BE2C (cell line): ENCODE measurements at places on chromosomes 7 and 10.

GRCh38 chr10:36114913-36115312 lies 472.8 kb upstream of the FZD8 start:
- no peak for DNase-seq

GRCh38 chr10:27794157-27794556 lies 48.5 kb upstream of the MKX start:
- DNase-seq: no peak

DNA sequence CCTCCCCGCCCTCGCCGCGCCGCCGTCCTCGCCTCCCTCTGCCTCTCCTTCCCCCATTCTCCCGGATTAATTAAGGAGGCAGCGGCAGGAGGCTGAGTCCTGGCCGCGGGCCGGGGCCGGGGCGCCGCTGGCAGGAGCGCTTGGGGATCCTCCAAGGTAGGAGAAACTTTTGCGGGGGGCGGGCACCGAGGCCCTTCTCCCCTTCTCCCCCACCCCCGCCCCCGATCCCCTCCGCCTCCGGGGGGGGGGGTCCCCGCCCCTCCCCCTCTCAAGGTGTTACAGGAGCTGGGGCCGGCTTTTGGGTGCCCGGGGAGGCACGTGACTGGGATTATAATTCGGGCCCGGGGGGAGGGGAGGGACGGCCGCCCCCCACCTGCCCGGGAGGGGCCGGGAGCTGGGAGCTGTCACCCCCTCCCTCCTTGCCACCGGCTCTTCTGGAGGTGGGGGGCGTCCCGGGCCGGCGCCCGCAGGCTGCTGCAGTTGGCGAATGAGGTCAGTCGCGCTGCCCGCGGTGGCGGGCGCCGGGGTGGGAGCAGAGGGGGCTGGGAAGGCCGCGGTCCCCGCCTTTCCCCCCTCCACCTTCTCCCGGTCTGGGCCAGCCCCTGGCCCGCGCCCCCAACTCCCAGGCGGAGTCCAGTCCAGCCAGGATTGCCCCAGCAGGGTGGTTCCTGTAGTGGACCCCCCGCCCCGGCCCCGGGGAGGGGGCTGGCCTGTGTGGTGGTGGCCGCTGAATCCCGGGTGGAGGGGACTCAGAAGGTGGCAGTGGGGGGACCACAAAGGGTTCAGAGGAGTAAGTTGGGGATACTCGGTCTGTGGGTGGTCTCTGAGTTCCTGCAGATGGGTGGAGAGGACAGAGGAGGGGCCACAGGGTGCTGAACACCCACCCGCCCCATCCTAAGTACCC lies 567 bp downstream of the GTF2IRD1 start:
- DNase-seq: peak; percentile 52

DNA sequence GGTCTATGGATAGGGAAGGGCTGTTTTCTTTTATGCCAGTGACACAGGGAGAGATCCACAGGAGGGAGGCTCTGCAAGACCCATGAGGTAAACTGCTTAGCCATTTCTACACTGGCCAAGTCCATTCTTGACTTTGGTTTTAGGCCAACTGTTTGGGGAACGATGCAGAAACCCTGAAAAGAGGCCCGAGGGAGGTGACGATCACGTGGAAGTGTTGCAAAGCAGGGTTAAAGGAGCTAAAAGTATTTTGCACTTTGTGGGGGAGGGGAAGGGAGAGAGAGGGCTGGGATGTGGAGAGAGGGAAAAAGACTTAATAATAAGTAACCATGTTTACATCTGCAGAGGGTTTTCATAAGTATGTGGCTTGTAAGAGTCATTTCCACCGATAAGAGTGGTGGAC lies 239.7 kb downstream of the EMX2 start:
- DNase-seq: no peak

GRCh38 chr7:53475776-53476175 lies 440.3 kb downstream of the POM121L12 start:
- DNase-seq: no peak

- DNase-seq: no peak
Observed at GRCh38 chr10:71264345-71265200, 52.2 kb downstream of the UNC5B start.

DNA sequence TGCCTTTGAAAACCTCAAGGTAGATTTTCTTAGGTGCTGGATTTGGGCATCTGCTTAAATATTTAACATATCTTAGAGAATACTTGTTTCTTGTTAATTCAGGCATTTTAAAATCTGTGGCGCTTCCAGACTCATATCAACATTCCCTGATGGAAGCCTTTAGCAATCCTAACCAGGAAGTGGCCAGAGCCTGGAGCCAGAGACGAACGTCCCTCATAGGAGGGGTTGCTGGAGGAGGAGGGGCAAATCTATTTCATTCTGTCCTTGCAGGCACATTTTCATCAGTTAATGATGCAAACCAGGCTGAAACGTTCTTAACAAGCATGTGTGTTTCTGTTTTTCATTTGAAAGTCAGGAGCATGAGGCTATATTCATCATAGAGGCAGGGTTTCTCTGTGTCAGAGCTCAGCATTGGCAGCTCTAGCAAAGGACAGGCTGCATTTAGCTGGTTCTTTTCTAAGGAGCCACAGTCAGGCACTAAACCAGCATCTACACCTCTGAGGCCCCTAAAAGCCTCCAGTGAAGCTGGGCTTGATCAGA lies 17.8 kb upstream of the IFIT2 start:
- peak; percentile 81 for DNase-seq

DNA sequence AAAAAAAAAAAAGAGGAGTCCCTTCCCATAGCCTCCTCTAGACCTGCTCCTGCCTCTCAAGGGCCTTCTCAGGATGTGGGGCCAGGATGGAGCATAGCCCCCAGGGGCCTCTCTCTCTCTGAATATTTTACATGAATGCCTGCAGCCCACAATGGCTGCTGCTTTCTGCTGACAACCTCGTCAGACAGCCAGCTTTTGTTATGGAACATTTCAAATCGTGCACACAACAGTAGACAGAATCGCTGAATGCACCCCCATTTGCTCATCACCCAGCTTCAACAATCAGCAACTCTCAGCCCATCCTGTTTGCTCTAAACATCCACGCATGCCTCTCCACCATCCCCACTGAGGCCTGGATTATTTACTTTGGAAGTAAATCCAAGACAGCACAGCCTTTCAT lies 5.4 kb downstream of the PLAC9 start:
- no peak for DNase-seq

- no peak for DNase-seq
Observed at GRCh38 chr10:13168781-13169180, 7.4 kb downstream of the MCM10 start.

GRCh38 chr7:90768301-90768700 lies 172.2 kb downstream of the CDK14 start:
- DNase-seq: no peak

GRCh38 chr7:6159097-6159483 lies 113.3 kb downstream of the CYTH3 start:
- DNase-seq: peak; percentile 48

GRCh38 chr10:47348138-47348651 lies at the start of gene RBP3:
Gene RBP3 (plus strand): TSS chr10:47348363. CDS start chr10:47348485, 122 bp downstream.
- DNase-seq: no peak

- no peak for DNase-seq
Observed at GRCh38 chr7:155291045-155291530, 6.6 kb upstream of the INSIG1 start.

DNA sequence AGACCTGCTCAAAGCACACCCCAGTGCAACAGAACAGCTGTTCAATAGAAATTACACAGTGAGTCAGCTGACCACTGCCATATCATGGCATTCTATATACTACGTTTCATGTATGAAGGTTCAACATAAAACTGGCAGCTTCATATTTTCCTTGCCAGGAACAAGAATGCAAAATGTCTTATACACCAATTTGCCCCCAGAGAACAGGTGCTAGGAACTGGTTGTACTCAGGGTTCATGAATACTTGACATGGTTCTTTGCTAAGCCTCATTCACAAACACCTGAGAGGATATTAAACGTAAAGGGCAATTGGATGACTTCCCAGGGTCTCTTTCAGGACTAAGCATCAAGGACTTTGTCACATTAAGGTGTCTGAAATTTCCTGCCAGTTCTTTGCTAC lies 6.9 kb downstream of the MYOF start:
- no peak for DNase-seq

DNA sequence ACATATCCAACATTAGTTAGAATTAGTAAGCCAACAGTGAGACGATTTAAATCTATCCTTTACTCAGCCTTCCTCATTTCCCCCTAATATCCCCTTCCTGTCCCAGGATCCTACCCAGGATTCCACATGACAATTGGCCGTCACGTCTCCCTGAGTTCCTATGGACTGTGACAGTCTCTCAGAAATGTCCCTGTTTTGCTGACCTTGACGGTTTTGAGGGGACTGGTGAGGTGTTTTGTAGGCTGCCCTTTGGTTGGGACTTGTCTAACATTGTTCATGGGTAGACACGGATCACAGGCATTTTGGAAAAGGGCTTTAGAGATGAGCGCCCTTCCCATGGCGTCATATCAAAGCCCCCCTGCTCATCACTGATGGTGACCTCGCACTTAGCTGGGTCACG lies 162.8 kb downstream of the ZMYND11 start:
- DNase-seq: no peak

GRCh38 chr7:1558181-1558811 lies 2.3 kb upstream of the TMEM184A start:
- peak; percentile 65 for DNase-seq

DNA sequence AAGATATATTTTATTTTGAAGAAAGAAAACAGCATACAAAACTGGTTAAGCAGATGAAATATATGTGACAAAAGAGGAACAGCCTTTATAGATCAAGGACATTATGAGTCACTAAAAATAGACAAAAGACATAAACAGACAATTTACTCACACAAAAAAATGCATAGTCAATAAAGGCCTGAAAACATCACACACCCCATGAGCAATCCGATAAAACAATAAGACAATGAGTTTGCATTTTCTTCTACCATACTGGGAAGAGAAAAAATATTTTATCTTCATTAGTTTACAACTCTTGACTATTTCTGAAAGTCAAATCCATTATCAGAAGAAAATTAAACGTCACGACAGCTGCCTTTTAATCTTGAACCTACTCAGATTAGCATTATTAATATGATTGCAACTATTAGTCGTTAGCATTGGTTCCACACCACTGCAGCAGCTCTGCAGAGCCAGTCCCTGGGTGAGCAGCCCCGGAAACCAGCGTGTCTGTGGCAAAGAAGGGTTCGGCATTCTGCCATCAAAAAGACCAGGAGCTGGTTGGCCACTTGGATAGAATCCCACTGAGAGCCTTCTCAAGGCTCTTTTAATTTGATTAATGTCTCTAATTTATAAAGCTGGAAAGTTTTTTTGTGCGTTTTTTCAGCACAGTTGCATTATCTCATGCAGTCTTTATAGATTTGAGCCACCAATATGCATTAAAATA lies 305.4 kb upstream of the SHH start:
- no peak for DNase-seq

DNA sequence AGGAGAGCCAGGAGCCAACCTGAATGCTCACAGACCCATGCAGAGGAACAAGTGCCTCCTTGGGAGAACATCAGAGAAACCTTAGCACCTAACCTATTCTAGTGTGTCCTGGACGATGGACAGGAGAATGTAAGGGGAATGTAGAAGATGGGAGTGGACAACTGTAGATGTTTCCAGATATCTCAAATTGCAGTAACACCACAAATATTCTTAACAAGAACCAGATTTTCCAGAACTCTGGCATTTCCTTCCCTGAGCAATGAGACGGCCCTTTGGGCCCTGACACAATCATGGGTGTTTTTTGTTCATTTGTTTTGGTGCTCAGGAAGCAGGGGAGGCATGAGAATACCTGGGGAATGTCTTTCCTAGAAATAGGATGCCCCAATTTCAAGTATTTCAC lies 196.1 kb upstream of the PRSS1 start:
- no peak for DNase-seq

- DNase-seq: peak; percentile 2
Observed at GRCh38 chr7:2037301-2037807, 195.4 kb downstream of the MAD1L1 start.

- peak; percentile 64 for DNase-seq
Observed at GRCh38 chr10:21078410-21079329, 181.6 kb upstream of the NEBL start.

GRCh38 chr10:6033954-6034353 lies 28.2 kb downstream of the IL2RA start:
- no peak for DNase-seq

DNA sequence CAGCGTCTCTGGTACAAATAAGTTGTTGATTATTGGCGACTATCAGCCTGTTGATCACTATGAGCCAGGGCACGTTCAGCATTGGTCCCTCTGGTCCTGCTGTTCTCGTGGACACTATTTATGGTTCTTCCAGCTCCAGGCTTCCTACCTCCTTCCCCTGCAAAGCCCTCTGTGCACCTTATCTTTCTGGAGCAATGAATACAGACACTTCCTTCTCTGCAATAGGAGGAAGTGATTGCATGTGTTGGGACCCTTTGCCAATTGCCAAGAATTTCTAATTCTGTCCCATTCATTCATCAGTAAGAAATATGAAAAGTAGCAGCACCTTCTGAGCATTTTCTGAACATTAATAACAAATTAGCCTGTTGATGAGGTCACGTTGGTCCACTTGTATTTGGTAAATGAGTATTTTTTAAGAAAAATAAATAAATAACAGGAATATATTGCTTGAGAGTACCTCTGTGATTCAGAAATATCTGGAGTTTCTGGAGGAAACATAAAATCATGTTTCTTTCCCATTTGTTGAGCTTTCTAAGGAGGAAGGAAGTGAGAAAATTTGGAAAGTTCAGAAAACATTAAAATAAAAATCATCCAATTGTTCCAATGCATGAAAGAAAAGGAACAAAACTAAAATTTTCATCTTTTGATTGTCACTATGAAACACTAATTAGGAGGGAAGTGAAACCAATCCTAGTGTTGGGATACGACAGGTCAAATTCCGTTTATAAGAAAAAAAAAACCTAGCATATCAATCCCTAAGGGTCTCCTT lies 259.1 kb upstream of the KLF6 start:
- DNase-seq: no peak

DNA sequence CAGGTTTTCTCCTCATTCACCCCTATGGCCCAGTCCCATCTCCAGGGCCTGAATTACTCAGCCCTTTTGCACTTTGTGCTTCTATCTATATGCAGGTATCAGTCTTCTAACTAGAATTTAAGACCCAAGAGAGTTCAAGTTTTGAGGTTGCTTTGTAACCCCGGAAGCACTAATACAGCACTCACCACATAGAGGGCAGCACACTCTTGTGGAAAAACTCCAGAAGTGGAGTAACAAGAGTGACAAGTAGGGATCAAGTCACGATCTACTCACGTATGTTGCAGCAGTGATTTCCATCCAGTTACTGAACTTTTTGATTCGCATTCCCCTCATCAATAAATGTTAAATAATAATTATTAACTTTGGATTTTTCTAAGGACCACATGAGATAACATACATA lies 151.0 kb downstream of the CHCHD3 start:
- DNase-seq: no peak

- DNase-seq: no peak
Observed at GRCh38 chr7:152054367-152055230, 29.1 kb downstream of the GALNT11 start.

DNA sequence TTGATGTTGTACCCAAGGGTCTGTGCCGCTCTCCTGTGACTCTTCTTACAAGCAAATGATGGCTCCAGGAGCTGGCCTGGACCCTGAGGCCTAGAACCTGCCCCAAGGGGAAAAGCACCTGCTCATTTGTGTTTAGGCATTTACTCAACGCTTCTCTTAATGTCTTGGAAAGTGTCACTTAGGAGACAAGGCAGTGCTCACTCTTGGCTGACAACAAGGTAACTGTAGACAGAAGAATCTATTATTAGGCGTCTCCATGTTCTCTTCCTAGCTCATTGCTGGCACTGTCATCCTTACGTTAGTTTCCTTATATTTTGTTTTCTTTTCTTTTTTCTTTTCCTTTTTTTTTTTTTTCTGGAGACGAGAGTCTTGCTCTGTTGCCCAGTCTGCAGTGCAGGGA lies 38.1 kb upstream of the SUN1 start:
- DNase-seq: no peak

- peak; percentile 28 for DNase-seq
Observed at GRCh38 chr10:1297566-1298301, 241.5 kb downstream of the WDR37 start.
